Sigmoid colon (tissue), 7 donors: ENCODE measurements at places on chromosomes 13 and 19. TPM values are rescaled to one million over a fixed set of nuclear protein-coding genes. Genes with fewer than 3 reads are reported as not detected.

DNA sequence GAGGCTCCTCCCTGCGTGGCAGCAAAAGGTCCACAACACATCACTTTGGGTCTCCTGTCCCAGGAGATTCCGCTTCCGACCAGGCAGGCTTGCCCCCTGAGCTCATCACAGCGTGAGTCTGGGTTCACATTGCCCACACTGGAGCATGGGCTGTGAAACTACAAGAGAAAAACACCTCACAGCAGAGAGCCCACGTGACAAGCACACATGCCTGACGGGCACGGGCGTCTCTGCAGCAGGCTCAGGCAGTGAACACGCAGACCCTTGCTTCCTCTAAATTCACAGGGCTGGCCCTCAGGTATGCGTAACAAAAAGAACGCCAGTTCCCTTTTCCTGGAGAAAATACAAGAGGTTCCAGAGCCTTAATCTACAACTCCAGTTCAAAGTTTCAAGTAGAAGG, 41.9 kb downstream of the RASA3 start:
- no peaks in the 10 kb centered on the region for H3K36me3 ChIP-seq
- no peaks in the 10 kb centered on the region for H3K27me3 ChIP-seq
- H3K4me1 ChIP-seq = no peaks in the 10 kb centered on the region
- no peak overlapping the region for H3K27ac ChIP-seq
- no peak overlapping the region for H3K4me3 ChIP-seq
- peak; percentile 20 for DNase-seq

DNA sequence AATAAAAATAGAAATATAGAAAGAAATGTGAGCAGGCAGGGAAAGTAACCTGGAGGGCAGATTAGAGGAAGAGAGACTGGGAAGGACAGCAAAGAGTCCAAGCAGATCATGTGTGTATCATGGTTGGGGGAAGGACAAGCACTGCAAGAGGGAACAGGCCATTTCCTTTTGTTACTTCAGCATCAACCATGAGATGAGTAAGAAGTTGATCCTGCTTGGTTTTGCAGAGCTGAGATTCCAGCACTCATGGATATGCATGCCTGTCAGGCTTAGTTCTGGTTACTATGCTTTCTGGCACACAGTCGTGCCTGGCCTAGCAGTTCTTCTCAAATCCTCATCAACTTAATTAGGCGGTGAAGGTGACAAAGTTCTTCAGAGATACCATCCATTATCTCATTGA, 18.1 kb downstream of the NALCN start:
- no peaks in the 10 kb centered on the region for H3K4me1 ChIP-seq
- no peak overlapping the region for H3K27ac ChIP-seq
- DNase-seq = no peak

GRCh38 chr13:71619096-71619495, 247.9 kb downstream of the DACH1 start:
- no peak for DNase-seq
- no peak overlapping the region for H3K4me3 ChIP-seq
- H3K27me3 ChIP-seq = no peaks in the 10 kb centered on the region
- no peaks in the 10 kb centered on the region for H3K36me3 ChIP-seq
- no peaks in the 10 kb centered on the region for H3K4me1 ChIP-seq
- H3K27ac ChIP-seq = no peak overlapping the region

GRCh38 chr19:21256722-21257121, 72.5 kb downstream of the ZNF708 start:
- H3K27me3 ChIP-seq = no peaks in the 10 kb centered on the region
- no peak for DNase-seq
- H3K4me3 ChIP-seq = no peak overlapping the region
- no peak overlapping the region for H3K27ac ChIP-seq
- no peaks in the 10 kb centered on the region for H3K4me1 ChIP-seq

DNA sequence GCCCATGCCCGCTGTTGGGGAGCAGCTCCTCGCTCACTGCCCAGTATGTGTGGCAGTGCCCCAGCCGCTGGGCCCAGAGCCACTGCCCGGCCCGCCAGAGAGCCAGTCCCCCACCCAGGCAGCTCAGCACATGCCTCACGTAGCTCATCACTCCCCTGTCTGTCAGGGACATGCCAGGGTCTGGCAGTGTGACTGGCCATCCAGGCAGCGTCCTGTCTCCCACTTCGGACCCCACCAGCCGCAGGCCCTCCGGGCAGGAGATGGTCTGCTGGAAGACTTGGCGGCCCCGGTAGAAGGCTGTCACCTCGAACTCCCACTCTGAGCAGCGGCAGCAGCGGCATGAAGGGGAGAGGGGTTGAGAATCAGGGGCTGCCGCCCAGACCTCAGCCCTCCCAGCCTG, 3.6 kb downstream of the IRF3 start:
- no peaks in the 10 kb centered on the region for H3K27me3 ChIP-seq
- DNase-seq = no peak
- no peak overlapping the region for H3K4me3 ChIP-seq
- peaks cover 33% of the 10 kb centered on the region for H3K4me1 ChIP-seq
- no peak overlapping the region for H3K27ac ChIP-seq

DNA sequence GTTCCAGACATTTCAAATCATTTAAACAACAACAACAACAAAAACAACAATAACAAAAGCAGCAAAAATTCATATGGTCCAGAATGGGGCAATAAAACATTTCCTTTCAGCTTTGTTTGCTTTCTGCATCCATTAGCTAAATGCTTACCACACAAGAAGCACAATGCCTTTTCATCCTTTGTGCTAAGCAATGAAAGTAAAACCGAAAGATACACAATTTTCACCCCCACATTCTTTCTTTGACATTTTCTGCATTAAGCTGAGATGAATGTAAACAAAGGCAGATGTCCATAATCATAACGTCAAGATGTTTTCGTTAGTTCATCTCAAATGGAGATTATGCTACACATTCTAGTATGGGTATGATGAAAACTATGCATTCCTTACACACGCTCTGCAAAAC, 568.5 kb downstream of the SLITRK6 start:
- H3K4me1 ChIP-seq = no peaks in the 10 kb centered on the region
- no peaks in the 10 kb centered on the region for H3K27me3 ChIP-seq
- no peak overlapping the region for H3K4me3 ChIP-seq
- H3K36me3 ChIP-seq = no peaks in the 10 kb centered on the region
- DNase-seq = no peak
- no peak overlapping the region for H3K27ac ChIP-seq

DNA sequence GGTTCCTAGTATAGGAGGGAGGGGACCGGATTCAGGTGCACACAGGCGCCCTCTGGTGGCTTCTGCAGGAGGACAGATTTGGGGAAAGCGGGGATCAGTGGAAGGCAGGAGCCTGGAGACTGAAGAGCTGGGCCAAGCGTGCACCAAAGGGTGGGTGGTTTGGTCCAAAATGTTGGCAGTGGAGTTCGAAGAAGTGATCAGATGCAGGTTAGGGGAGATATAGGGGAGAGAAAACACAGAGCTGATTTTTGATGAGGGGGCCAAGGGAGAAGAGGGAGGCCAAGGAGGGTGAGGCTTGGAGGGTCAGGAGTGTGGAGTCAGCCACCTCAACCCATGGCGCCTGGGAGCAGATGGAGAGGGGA, 6.8 kb upstream of the CARM1 start:
- H3K4me3 ChIP-seq = no peak overlapping the region
- no peak overlapping the region for H3K27ac ChIP-seq
- H3K36me3 ChIP-seq = no peaks in the 10 kb centered on the region
- H3K4me1 ChIP-seq = no peaks in the 10 kb centered on the region
- no peaks in the 10 kb centered on the region for H3K27me3 ChIP-seq

The NOTCH3 gene
- 6.2 TPM for total RNA-seq

The CDC16 gene
- 44.2 TPM for total RNA-seq

The SBK3 gene
- 0.36 TPM for total RNA-seq
